Activated T-cell treated with anti-CD3 and anti-CD28 coated beads, Interleukin-2, amount 50 U/mL, for 72 hours (primary cell): ENCODE measurements at places on chromosomes 11 and 22. TPM values are rescaled to one million over a fixed set of nuclear protein-coding genes. Genes with fewer than 3 reads are reported as not detected.
A peak's percentile ranks its signal among the peaks of the same experiment; 100 is the strongest.

Gene SCUBE1
- 0.14 TPM for total RNA-seq

GRCh38 chr22:38204784-38205183, 3.0 kb downstream of the MAFF start:
- DNase-seq = no peak

DNA sequence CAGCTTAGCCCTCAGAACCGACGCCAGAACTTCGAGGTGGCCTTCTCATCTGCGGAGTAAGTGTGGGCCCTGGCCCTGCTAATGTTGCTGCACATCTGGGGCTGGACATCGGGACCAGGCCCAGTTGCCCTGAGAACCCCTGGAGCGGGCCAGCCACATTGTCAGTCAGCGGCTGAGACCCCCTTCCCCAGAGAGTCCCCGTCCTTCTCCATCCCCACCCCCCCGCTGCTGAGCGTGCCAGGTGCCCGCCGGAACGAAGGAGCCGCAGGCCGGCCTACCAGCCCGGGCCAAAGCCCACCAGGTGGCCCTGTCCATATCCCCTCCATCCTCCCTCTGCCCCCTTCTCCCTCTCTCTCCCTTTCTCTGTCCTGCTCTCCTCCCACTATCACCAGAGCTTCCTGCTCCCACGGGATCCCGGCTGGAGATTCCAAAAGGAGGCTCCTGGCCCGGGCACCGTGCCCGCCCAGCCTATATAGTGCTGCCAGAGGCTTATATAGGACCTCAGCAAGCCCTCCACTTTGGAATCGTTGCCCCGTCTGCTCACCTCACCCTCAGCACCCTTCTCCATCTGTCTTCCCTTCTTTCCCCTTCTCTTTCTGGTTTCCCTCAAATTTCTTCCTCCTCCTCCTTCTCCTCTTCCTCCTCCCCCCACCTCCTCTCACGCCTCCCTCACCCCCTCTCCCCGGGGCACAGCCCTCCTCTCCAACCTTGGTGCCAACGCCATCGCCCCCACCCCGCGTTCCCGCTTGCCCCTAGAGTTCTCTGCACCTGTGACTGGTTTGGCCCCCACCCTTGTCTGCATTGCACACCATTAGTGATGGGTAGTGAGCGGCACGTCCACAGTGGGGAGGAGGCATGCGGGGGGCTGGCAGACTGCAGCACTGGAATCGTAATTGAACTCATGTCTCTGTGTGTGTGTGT, 7.3 kb downstream of the SELENOM start:
- DNase-seq = no peak

DNA sequence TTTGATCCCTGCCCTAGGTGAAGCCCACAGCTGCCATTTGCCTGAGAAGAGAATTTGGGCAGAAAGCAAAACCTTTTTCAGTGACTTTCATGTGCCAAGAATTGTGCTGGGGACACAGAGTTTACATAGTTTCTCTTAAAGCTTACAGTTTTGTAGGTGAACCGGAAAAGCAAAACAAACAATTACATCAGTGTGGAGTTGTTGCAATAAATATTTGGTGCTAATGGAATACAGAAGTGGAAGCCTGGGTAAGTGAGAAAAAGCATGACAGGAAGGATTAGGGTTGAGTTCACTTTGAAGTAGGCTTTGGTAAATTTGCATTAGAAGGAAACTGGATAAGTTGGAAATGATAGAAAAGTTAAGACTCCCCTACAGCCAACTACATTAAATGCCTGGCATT, 82.7 kb downstream of the RASSF10 start:
- no peak for DNase-seq

- no peak for DNase-seq
Measured at GRCh38 chr11:60303661-60304060, 23.2 kb downstream of the MS4A4A start.

Gene SLC1A2
- total RNA-seq = 0.09 TPM

DNA sequence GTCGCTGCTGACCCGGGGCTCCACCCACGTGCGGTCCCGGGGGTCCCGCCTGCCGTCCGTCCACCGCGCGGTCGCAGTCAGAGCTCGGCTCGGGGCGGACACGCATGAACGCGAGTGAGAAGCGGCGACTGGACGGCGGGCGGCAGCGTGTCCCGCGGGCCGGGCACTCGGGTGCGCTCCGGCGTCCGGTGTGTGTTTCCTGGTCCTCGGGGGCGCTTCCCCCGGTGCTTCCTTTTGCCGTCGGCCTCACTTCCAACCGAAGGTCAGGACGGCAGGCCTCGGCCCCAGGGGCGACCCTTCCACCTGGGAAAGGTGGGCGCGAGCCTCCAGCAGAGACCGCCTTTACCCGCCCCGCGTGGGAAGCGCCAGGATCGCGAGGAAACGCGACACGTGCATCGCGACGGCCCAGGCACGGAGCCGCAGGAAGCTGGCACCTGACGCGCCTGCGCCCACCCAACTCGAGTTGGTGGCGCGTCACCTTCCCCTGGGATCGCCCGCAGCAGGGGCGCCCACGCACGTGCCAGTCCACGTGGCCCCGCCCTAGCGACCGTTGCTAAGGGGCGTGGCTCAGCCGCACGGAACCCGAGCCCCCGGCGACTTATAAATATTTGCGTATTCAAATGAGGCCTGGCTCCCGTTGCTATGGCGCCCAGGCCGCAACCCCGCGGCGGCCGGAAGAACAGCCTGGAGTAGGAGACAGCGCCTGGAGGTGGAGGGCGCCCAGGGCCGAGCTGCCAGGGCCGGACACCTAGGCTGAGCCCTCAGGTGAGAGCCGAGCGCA, at the start of gene LRRC56:
Gene LRRC56, plus strand, starts transcription at position 687 of the 781 bp plus-strand sequence. CDS start 3,158 bp downstream, outside the sequence.
- peak; percentile 83 for DNase-seq

Gene IGLL1
- total RNA-seq = not detected

Gene FBXO3
- 20.1 TPM for total RNA-seq
